A549 treated with Hydrocortisone at 1 μM for 4 hours (cell line): ENCODE measurements at places on chromosomes 16 and 17. TPM values are rescaled to one million over a fixed set of nuclear protein-coding genes. Genes with fewer than 3 reads are reported as not detected.

Gene KRT14
- 0.08 to 0.17 TPM (median 0.13 TPM) in 4 of 5 replicates, not detected in the other for total RNA-seq

Gene CENPT
- total RNA-seq: 24.3 to 27.5 TPM (median 26.6 TPM) in 5 replicates

Gene PIMREG
- 41.3 to 51.1 TPM (median 48.2 TPM) in 5 replicates for total RNA-seq

Gene KRTAP4-5
- not detected in 5 replicates for total RNA-seq

Gene HOXB7
- 28.6 to 32.1 TPM (median 31.4 TPM) in 5 replicates for total RNA-seq

Gene BRIP1
- 2.7 to 5.0 TPM (median 4.2 TPM) in 5 replicates for total RNA-seq

Gene OMG
- not detected in 5 replicates for total RNA-seq

Gene HELZ
- total RNA-seq: 8.9 to 14.2 TPM (median 11.7 TPM) in 5 replicates

Gene CTRB1
- total RNA-seq: not detected in 5 replicates

Gene PABPN1L
- total RNA-seq: not detected in 5 replicates

Gene CBX8
- total RNA-seq: 13.4 to 16.9 TPM (median 16.2 TPM) in 5 replicates

Gene RCVRN
- 0.13 TPM in 1 of 5 replicates, not detected in the others for total RNA-seq

Gene SPAG7
- total RNA-seq: 66.5 to 79.2 TPM (median 70.5 TPM) in 5 replicates

Gene KRT31
- not detected in 5 replicates for total RNA-seq
